ENCODE measurements at places on chromosomes 4 and X. TPM values are rescaled to one million over a fixed set of nuclear protein-coding genes. Genes with fewer than 3 reads are reported as not detected.
A peak's percentile ranks its signal among the peaks of the same experiment; 100 is the strongest.

GRCh38 chrX:129577877-129578276, 37.8 kb downstream of the OCRL start:
- no peak for DNase-seq

DNA sequence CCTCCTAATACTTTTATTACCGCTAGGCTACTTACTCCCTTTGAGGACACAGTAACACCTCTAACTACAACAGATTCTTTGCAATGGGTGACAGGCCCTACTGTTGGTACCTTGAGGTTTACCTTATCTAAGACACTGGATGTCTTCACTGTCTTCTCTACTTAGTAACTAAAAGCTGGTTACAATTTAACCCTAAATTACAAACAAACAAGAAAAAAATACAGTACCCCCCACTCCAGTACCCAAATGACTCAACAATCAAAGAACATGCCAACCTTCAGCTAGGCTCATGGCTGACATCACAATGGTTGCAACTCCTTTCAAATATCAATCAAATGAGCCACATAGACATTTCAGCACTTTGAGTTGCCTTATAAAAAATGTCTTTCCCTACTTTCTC, 198.0 kb downstream of the GUCY2F start:
- no peak for DNase-seq

DNA sequence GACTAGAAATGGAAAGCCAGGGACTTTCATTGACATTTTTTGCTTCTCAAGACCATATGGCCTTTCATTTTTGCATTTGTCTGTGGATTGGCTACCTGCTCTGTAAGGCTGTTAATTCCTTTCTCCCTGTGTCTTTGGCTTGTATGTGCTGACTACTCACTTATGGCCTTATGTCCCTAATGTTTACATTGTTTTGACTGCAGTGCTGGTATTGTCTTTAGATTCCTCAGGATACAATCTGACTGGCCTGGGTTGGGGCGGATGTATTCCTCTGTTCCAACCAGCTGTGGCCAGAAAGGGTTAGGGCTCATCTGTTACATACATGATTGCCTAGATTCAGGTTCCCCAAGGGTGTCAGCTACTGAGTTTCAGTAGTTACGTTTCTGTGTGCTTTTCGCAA, 108.1 kb downstream of the RAPGEF2 start:
- DNase-seq: no peak

DNA sequence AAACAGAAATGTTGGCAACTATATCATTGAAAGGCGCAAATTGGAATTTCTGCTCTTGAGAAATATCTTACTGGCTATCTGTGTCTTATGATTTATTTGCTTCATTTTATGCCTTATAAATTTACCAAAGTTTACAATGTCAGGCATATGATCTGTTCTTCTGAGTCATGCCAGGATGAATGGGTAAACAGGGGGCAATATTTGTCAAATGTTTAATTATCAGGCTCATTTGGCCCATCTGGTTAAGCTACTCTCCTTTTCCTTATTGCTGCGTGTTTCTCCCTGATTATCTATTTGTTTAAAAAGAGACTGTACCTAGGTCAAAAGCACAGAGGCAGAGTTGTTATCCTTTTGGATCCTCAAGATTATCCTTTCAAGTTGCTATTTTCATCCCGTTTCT, 903.8 kb upstream of the PCDH10 start:
- DNase-seq: no peak

DNA sequence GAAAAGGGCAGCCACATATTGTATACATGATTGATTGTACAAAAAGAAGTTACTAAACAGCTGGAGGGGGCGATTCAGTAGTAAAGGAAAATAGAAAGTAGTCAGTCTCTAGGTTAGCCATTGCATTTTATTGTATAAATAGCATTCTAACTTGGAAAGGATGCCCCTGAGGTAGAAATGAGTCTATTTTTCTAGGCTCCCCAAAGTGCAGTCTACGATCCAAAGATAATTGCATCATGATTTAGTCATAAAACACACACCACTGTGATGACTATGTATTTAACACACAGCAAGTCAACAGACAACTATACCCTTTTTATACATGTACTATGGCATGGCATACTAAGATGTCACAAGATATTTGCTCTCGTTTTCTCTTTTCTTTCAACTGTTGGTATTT, 204.9 kb downstream of the APBB2 start:
- no peak for DNase-seq

GRCh38 chr4:153618833-153619232, 65.2 kb upstream of the TLR2 start:
- no peak for DNase-seq

DNA sequence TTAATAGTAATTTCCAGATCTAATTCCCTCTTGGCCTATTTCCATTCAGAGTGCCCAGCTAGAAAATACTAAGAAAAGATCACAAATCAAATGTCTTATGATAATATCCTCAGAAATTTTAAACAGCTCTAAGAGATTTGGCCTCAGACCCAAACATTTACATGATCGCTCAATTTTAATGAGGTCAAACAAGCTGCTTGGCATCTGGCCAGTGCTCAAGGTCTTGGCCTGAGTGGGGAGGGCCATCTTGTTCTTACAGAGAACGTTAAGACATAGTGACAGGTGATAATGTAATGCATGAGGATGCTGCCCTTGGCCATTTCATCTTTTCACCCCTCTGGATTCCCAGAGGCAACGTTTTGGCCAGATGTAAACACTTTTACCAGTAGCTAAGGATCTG, 159.2 kb upstream of the SLC7A11 start:
- DNase-seq: no peak

GRCh38 chrX:153871451-153871850, 14.5 kb downstream of the L1CAM start:
- DNase-seq: no peak

DNA sequence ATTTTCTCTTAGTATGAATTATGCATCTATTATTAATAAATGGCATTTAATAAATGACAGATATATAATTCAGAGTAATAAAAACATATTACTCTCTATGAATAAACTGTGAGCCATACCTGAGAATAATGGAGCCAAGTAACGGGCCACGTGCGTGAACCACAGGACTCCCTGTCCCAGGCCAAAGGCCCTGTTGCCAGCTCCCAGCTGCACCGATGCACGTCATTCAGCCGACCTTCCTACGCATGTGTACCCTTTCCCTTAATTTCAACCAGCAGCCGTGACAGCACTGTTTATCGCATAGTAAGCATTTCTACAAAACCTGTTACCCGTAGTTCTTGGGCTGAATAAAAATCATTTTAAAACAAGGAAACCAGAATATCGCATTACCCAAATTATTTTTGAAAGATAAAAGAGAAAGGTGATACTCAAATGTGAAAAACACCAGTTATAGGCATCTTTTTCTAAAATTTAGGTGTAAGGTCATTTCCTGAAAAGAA, 827.2 kb upstream of the FRG1 start:
- DNase-seq: no peak

DNA sequence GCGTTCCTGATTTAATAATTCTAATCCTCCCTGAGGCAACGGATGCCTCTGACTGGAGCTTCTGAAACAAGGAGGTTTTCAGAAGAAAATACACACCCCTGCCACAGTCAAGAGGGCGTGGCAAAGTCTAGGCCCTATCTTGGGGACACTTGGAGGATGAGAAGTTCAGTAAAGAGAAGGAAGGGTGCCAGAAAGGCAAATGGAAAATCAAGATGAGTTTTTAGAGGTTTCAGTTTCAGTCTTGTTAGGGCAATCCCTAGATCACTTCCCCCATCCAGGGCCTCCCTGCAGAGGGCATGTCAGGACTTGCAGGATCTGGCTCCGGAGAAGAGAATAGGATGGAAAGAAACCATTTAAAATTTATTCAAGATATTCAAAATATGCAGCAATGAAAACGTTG, 28.5 kb upstream of the FGF2 start:
- no peak for DNase-seq

DNA sequence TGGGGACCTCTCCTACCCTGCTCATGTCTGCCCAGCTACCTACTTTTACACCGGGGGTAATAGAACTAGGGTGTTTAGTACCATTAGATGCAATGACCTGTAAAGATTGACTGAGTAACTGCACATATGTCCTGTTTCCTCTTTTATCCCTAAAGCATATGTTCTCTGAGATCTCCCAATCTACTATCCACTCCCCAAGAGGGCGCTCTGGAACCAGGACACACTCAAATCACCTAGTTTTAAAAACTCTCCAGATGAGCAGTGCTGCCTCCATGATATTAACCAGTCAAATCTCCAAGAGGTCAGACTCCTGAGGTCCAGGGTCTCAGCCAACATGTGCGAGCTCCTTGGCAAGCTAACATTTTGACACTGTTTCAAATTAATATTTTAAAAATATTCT, 87.0 kb upstream of the TSPAN5 start:
- DNase-seq: peak; percentile 8

- no peak for DNase-seq
Observed at GRCh38 chr4:87092389-87093141, 127.9 kb downstream of the KLHL8 start.

GRCh38 chr4:4859799-4860599, 534 bp downstream of the MSX1 start:
- DNase-seq: no peak

DNA sequence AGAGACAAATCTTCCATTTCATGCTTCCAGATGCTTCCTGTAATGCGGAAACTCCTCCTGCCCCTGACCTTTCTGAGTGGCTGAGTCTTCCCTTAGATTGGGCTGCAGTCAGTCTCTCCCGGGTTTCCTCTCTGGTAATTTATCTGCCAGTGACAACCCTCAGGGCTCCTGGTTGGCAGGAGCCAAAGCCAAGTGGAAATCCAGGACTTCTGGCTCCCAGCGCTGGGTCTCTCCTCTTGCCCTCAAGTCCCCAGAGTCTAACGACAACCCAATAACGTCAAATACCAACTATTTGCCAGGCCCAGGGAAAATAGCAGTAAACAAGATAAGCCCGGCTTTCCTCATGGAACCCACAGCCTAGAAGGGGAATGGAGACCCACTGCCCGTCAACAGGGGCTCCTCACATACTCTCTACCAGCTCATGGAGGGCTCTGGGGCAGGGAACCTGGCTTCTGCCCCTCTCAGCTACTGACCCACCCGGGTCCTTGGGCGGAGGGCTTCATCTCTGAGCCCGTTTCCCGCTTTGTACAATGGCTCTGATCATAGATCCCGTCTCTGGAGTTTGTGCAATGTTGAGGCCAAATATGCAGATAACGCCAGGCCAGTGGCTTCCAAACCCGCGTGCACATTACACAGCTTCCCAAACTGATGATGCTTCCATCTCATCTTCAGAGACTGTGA, 1.1 kb upstream of the TBC1D14 start:
- DNase-seq: no peak

- no peak for DNase-seq
Observed at GRCh38 chr4:128353791-128354190, 66.2 kb upstream of the PGRMC2 start.

DNA sequence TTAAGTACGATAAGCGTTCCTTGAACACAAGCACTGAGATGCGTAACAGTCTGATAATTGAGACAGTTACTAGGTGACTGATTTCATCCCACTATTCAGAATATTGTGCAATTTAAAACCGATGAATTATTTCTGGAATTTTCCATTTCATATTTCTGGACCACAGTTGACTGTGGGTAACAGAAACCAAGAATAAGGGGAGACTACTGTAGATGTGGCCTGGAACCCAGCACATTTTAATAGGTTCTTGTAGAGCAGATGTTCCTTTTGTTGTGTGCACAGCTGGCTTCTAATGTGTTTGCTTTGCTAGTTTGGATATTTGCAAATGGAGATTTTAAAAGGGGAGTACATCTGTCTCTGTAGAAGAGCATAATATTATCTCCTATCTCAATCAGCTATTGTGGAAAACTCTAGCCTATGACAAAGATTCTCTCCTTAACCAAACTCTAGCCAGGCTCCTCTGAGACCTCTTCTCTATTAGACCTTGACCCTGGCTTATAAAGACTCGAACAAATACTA, 16.4 kb downstream of the NAAA start:
- DNase-seq: no peak

DNA sequence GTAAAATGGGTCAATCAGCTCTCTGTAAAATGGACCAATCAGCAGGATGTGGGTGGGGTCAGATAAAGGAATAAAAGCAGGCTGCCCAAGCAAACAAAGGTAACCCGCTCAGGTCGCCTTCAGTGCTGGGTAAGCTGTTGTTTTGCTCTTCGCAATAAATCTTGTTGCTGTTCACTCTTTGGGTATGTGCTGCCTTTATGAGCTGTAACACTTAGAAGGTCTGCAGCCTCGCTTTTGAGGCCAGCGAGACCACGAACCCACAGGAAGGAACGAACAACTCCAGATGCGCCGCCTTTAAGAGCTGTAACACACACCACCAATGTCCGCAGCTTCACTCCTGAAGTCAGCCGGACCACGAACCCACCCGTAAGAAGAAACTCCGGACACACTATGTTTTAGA, 11.5 kb upstream of the CAMK2D start:
- peak; percentile 35 for DNase-seq

GRCh38 chrX:14584548-14584947, 55.2 kb downstream of the GLRA2 start:
- DNase-seq: no peak

- no peak for DNase-seq
Observed at GRCh38 chrX:117936118-117936517, 180.5 kb downstream of the KLHL13 start.

DNA sequence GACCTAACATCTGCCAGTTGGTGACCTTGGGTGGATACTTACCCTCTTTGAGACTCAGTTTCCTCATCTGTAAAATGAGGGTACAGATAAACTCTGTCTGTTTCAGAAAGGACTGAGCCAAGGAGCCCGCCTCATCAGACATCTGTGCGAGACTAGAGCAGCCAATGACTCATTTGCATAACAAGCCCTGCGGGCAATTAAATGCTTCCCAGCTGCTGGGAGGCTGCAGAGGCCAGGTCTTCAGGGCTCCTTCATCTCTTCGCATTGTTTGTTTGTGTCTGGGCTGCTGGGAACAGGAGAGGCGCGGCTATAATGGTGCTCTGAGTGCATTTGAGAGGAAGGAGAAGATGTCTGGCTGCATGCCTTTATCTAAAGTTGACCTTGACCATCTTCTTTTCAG, 85.0 kb downstream of the ADRA2C start:
- DNase-seq: no peak

GRCh38 chr4:128907981-128908380, 98.5 kb downstream of the JADE1 start:
- no peak for DNase-seq

DNA sequence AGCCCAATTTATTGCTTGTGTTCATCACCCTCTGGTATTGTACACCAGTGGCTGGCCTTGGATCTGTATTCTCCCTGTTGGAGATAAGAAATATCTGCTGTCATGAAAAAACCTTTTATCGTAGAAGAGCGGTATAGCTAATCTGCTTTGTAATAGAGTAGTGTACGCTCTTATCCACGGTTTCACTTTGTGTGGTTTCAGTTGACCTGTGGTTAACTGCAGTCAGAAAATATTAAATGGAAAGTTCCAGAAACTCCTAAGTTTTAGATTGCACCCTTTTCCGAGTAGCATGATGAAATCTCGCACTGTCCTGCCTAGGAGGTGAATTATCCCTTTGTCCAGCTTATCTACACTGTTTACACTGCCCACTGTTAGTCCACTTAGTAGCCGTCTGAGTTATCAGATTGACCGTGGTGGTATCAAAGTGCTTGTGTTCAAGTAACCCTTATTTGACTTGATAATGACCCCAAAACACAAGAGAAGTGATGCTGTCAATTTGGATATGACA, 42.4 kb downstream of the KDM6A start:
- no peak for DNase-seq

The TEC gene
- total RNA-seq: 3.6 TPM

The DUX4 gene
- not detected for total RNA-seq

The IL1RAPL1 gene
- not detected for total RNA-seq

The CTAG2 gene
- not detected for total RNA-seq

The RENBP gene
- total RNA-seq: 14.3 TPM

The RBM46 gene
- total RNA-seq: not detected

The SASH3 gene
- total RNA-seq: 117 TPM

The ZNF185 gene
- total RNA-seq: 1.6 TPM

The MTMR8 gene
- total RNA-seq: 4.7 TPM

The AMBN gene
- total RNA-seq: not detected

The RGN gene
- not detected for total RNA-seq
